Endothelial cell (in vitro differentiated cells): ENCODE measurements at places on chromosomes 7 and 10. TPM values are rescaled to one million over a fixed set of nuclear protein-coding genes. Genes with fewer than 3 reads are reported as not detected.

- no peak for DNase-seq
Observed at GRCh38 chr7:101590663-101591435, 38.2 kb downstream of the MYL10 start.

GRCh38 chr10:28778524-28778923 lies 101.2 kb downstream of the BAMBI start:
- DNase-seq, result no peak

DNA sequence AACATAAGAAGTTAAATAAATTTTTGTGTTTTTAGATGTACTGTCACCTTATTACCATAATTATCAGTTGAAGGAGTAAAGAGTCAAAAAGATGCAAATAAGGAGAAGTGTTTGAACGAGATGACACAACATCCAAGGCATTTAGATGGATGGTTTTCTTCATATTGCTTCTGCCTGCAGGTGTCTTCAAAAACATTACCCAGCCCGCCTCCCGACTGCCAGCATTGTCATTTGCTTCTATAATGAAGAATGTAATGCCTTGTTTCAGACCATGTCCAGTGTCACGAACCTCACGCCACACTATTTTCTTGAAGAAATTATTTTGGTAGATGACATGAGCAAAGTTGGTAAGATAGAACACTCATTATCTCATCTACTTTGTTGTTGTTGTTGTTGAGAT lies 26.6 kb downstream of the GALNTL5 start:
- DNase-seq, result no peak

Gene HOXA10
- total RNA-seq, result not detected

- DNase-seq, result no peak
Observed at GRCh38 chr10:19902456-19902855, 86.2 kb downstream of the PLXDC2 start.

DNA sequence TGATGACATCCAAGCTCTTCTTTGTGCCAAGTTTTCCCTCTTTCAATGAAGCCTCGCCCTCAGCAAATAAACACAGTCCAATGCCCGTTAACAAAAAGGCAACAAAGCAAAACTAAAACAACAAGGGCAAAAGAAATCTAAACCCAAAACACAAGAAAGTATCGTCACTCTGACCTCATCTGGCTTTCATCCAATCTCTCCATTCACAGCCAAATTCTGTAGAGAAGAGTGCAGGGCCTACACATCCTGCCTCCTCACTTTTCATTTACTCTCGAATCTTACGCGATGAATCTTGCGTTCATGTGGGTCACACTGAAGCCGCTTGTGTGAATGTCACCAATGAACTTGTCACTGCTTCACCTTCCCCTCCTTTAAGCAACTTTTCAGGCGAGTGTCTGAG lies 15.9 kb upstream of the AKR1E2 start:
- DNase-seq, result no peak

- peak; percentile 47 for DNase-seq
Observed at GRCh38 chr7:100585511-100586265, at the start of gene LRCH4. LRCH4 (minus strand) TSS chr7:100586129; CDS start chr7:100586100, 29 bp downstream.

Gene NOS3
- total RNA-seq, result 102 TPM

DNA sequence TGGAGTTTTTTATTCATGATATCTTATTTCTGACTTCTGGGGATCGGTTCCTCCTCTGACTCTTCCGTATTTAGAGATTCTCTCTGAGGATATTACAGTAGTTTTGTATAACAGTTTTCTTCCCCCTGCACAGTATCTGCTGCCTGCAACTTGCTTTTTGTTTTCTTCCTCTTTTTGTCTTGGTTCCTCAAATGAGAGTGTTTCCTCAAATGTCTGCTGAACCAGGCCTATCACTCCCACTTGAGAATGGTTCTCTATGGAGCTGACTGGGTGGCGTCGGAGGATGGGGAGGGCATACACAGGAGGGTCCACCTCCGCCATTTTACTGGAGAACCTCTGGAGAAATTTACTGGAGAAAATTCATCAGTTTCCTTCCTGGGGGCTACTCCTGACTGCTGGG lies 27.7 kb downstream of the ARHGAP22 start:
- DNase-seq, result no peak

Gene RGR
- total RNA-seq, result not detected

- DNase-seq, result no peak
Observed at GRCh38 chr10:74875966-74876365, 49.6 kb downstream of the KAT6B start.

GRCh38 chr10:89091496-89091895 lies 100.9 kb downstream of the FAS start:
- no peak for DNase-seq

- DNase-seq, result no peak
Observed at GRCh38 chr7:103391976-103392375, 44.5 kb downstream of the PSMC2 start.

DNA sequence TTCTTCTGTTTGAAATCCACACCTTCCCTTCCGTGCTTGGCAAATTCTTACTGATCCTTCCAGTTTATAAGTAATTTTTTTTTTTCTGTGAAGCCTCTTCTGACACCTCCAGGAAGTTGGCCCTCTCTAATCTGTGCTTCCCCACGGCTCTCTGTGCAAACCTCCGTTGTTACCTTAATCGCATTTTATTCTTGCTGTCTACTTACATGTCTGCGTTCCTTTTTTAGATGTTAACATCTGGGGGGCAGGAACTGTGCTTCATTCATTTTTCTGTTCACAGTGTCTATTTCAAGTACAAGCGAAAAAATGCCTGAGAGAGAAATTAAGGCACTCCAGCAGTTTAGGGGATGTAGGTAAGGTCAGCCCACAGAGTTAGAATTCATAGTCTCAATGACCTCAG lies 8.4 kb upstream of the CAMK1D start:
- DNase-seq, result no peak

Gene KCNK18
- 0.31 TPM for total RNA-seq

DNA sequence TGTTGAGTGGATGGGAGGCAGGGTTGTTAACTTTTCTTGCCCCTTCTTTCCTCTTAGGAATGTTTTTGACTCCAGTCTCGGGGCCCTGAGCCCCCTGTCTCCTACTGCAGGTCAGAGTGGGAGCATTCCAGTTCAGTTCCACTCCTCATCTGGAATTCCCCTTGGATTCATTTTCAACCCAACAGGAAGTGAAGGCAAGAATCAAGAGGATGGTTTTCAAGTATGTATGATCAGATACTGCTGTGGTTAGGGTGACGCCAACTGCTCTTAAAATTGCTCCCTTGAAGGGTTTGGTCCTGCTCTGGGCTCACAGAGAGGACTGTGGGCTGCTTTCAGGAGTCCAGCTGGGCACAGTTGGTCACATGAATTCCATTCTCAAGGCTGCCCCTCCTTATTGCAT lies 22.0 kb downstream of the VWA2 start:
- no peak for DNase-seq

DNA sequence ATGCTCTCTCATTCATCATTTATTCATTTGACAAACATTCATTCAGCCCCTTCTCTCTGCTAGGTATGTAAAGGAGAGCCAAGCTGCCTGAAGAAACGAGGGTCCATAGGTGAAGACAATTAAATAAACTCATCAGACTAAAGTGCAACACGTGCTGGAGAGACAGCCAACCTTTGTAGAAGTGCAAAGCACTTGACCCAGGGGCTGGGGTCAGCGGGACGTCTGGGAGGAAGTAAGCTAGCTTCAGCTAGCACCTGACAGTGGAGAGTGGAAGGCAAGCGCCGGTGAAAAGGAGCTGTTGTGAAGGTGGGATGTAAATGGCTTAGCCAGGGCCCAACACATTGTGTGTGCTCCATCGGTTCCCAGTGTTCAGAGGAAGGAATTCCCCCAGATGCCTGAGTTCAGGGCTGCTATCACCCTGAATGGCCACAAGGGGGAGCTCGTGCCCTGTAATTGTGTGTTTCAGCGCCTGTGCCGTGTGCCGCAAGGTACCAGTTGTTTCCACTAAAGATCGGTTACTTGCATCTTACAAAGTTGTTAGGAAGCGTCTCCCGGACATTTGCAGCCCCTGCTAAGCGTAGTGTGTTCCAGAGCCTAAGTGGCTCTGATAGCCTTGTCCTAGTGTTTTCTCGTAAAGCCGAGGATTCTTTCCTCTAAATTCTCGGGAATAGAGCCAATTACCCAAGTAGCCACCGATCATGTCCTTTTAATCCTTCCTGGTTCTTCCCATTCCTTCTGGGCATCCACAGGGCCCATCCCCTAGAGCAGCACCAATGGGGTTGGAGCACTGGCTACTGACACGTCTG lies 30.6 kb downstream of the TLX1 start:
- DNase-seq, result peak; percentile 79

Gene PSD
- 0.31 TPM for total RNA-seq

GRCh38 chr10:7529638-7530037 lies 118.8 kb upstream of the SFMBT2 start:
- DNase-seq, result peak; percentile 40

DNA sequence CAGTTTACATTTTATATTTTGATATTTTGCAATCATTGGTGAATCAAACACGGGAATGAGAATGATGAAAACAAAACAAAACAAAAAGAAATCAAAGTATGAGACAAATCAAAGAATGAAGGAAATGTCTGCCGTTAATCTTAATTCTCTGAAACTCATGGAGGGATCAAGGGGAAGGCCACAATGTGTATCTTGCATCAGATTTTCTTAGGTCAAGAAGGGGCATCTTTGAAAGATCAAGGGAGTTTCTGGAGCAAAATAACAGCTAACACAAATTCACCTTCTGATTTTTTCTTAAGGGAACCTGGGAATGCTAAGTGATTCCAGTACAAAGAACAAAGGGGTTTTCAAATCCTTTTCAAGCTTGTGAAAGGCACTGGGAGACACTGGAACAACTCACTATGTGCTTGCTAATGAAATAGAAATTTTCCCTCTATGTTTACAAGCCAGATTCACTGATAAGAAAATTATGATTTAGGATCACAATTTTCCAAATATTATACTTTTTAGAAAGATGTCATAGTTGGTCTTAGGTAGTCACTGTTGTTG lies 322.3 kb upstream of the AOAH start:
- no peak for DNase-seq

DNA sequence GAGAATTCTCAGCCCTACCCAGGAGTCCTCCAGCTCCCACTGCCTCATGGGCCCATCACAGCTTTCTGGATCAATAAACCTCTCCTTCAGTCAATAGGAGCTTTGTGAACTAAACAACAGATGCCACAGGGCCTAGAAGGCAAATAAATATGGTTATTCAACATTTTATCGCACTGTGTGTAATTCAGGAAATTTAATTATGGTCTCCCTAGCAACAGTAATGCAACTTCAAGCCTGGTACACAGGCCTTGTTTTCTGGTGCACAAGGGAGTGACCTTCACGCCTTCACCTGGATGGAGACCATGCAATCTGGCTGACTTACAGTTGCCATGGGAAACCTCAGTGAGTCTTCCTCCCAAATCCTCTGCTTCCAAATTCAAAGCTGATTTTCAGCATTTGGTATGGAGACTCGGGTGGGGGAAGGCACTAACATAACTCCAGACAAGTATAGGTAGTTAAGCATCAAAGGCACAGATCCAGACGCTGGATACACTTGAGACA lies 441.0 kb upstream of the NPVF start:
- no peak for DNase-seq

Gene CALML5
- not detected for total RNA-seq

- no peak for DNase-seq
Observed at GRCh38 chr7:88358881-88359280, 52.2 kb upstream of the STEAP4 start.

Gene DNAJC12
- 2.6 TPM for total RNA-seq

GRCh38 chr10:29472301-29473086 lies 162.3 kb downstream of the SVIL start:
- DNase-seq, result no peak

Gene ZNF804B
- total RNA-seq, result not detected

Gene FIS1
- 150 TPM for total RNA-seq

- DNase-seq, result no peak
Observed at GRCh38 chr7:117134889-117135552, 181.7 kb downstream of the ST7 start.

Gene ANKRD1
- 0.82 TPM for total RNA-seq

DNA sequence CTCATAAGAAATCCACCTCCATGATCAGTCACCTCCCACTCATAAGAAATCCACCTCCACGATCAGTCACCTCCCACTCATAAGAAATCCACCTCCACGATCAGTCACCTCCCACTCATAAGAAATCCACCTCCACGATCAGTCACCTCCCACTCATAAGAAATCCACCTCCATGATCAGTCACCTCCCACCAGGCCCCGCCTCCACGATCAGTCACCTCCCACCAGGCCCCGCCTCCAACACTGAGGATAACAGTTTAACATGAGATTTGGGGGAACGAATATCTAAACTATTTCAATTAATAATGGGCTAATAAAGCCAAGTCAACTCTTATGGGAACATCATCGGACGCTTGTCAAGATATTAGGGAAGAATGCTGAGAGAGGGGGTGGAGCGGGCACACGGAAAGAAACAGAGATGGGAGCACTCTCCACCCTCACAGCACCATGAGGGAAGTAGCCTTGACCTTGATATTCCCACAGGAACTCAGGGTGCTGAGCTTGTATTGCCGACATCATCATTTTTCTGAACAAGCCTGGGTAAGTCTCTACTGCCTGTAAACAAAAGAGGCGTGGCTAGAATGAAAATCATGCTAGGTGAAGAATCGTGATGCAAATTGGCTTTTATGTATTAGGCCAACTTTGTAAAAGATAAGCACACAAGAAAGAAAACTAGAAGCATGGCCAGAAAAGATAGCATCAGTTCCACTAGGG lies 303.5 kb upstream of the KLF6 start:
- no peak for DNase-seq

DNA sequence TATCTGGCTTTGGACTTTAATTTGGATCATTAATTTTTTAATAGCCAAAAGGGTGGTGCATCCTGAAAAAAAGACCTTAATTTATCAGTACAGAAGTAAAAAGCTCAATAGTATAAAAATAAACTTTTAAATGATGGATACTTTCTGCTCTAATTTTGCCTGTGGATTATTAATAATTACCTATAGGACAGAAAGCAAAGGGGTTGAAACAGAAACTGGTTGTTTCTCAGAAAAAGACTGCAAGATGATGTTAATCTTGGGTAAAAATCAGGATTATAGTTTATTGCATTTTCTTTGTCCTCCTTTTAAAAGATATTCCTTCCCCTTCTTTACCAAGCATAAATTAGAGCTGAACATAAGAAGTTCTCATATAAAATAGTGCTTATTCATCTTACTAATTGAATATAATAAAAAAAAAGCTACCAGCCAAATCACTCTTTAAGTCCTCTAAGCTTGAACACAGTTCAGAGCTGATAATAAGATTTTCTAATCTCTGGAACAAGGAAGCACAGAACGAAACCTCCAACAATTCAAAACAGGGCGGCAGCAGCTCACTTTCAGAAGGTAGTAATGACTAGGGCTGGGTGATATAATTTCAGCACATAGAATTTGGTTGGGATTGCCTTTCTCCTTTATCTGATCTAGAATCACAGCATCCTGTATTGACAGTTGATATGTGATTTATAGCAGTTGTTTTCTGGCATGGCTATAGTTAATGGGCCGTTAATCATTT lies 8.1 kb upstream of the GPR85 start:
- no peak for DNase-seq

- DNase-seq, result no peak
Observed at GRCh38 chr7:30646154-30646553, 36.1 kb downstream of the CRHR2 start.

- DNase-seq, result no peak
Observed at GRCh38 chr10:21363092-21363730, 162.3 kb downstream of the SKIDA1 start.

GRCh38 chr7:22549667-22550513 lies 49.9 kb upstream of the STEAP1B start:
- peak; percentile 84 for DNase-seq
